ENCODE measurements at places on chromosomes 3 and 15.

GRCh38 chr3:87694678-87695077 is 364.1 kb downstream of the CGGBP1 start:
- DNase-seq, result no peak

- peak; percentile 53 for DNase-seq
These were observed 213.0 kb downstream of the FMN1 start for GRCh38 chr15:32981536-32981935.

- peak; percentile 78 for DNase-seq
These were observed 33.0 kb upstream of the DENND4A start for GRCh38 chr15:65824941-65825544.

- peak; percentile 72 for DNase-seq
These were observed 126.4 kb downstream of the GREM1 start for GRCh38 chr15:32844118-32844711.

- no peak for DNase-seq
These were observed 15.1 kb downstream of the CSPG4 start for GRCh38 chr15:75697523-75697922.

GRCh38 chr3:55169608-55170072 is 241.8 kb upstream of the LRTM1 start:
- peak; percentile 100 for DNase-seq

DNA sequence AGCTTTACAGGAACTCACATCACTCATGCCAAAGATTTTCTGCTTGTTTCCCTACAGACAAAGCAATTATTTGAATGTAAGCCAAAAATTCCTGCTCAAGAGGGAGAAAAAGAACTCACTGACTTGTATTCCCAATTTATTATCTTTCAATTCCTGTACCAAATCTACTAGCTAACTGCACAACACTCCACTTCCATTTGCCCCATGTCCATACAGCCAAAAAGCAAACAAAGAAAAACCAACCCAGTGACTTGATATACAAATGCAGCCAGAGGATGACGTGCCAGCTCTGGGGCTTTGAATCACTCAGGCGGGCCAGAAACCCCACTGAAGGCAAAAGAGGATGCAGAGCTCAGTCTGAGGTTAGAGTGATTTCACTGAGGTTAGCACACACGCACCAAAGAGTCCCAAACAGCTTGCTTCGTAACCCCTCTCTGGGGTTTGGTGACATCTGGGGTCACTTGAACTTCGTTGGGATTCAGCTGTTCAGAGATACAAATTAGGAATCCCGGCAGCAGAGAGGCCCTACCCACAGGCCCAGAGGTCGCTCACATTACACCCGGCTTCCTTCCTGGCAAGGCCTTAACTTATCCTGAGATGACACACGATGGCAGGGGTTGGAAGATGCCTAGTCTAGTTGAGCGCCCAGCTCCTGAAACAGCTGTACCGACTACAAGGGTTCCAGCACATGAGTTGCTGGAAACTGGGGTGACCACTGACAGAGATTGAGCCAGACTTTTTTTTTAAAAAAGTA is 1.6 kb downstream of the RFTN1 start:
- peak; percentile 78 for DNase-seq

- DNase-seq, result peak; percentile 68
These were observed 203.9 kb downstream of the TLE3 start for GRCh38 chr15:69893863-69894262.

DNA sequence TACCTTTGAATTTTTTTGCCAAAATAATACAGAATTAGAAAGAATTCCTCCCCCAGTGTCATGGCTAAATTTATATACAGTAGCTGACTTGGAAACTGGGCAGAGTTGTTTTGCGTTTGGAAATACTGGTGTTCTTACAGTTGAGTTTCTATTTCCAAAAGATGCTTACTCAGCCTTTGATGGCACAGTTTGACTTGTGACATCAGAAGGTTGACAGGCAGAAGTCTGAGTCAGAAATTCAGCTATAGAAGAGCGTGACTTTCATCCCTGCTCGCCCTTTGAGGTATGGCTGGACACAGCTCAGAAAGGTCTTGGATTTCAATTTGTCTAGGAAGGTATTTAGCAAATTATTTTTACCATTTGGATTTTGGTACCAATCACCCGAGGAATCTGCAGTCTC is 175.8 kb downstream of the VGLL4 start:
- DNase-seq, result no peak

GRCh38 chr15:41281236-41281635 is 50.2 kb downstream of the CHP1 start:
- DNase-seq, result peak; percentile 93

- DNase-seq, result no peak
These were observed 12.1 kb downstream of the SEMA4B start for GRCh38 chr15:90213122-90213817.

- DNase-seq, result peak; percentile 38
These were observed 828 bp upstream of the ATOSA start for GRCh38 chr15:52680041-52680391.

GRCh38 chr3:42705962-42706585 is 3.5 kb upstream of the HHATL start:
- no peak for DNase-seq

DNA sequence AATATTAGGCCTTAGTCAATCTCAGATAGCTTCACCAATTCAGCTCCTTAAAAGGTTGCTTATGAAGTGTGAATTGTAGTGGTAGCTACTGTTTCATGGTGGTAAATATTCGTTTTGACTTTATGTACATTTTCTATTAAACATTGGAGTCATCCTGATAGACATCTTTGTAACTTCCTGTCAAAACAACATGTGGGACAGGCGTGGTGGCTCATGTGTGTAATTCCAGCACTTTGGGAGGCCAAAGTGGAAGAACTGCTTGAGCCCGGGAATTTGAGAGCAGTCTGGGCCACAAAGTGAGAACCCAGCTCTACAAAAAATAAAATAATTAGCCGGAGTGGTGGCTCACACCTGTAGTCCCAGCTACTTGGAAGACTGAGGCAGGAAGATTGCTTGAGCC is 2.0 kb upstream of the TRIM59 start:
- DNase-seq, result no peak

DNA sequence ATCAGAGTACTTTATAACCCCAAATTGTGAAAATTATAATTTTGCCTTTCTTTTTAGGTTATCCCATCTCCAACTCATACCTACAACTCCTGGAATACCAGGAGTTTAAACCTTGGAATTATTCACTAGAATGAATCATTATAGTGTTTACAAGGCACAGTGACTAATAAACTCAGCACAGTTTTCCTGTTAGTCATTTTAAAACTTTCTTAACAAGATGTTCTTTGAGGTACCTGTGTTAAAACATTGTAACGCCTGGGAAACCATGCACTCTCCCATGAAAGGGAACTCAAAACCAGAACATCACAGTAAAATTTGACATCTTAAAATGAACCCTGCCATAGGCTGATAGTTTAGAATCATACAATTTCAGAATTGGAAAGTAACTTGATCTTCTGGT is 132.4 kb upstream of the OSTN start:
- DNase-seq, result peak; percentile 88

DNA sequence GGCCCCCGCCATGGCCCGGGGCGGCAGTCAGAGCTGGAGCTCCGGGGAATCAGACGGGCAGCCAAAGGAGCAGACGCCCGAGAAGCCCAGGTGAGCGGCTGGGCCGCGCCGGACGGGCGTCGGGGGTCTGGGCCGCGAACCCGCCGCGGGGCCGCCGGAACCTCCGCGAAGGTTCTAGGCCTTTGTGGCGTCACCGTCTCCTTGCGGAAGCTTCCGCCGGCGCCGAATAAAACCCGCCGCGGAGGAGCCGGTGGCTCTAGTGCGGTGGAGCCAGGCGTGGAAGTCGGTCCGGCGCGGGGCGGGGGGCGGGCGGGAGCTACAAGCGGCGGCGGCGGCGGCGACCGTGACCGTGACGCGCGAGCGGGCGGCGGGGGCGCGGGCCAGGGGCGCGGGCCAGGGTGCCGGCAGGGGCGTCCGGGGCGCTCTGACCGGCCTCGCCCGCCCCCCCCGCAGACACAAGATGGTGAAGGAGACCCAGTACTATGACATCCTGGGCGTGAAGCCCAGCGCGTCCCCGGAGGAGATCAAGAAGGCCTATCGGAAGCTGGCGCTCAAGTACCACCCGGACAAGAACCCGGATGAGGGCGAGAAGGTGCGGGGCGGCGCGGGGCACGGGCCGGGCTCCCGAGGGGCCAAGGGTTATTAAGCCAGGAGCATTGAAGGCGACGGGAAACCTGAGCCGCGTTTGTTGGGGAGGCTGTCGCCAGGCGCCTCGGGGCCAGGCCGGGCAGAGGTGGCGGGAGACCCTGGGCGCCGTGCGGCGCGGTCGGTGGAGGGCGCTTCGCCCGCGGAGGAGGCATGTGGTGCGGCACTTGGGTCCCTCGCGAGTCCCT is at the start of gene DNAJA4:
DNAJA4 (plus strand) TSS at position 259 of the 833 bp plus-strand sequence; CDS start at position 461, 202 bp downstream.
- peak; percentile 37 for DNase-seq

- DNase-seq, result no peak
These were observed 184.3 kb upstream of the LINGO1 start for GRCh38 chr15:77816983-77817382.

DNA sequence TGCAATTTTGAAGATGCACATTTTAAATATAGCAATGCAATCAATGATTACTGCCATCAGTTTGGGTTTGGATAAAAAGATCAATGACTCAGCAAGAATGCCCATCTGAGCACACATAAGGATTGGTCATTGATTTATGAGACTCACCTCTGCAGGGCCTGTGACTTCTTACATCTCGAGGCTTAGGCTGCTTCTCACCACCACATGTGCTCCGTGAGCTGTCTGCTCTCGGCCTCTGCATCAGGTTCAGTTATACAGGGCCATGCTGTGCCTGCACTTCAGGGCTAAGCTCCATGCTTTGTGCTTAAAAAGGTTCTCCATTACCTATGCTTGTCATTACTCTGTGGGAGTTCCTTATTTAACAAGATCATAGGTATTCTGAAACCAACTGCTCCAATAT is 887.5 kb downstream of the DIPK2A start:
- DNase-seq, result no peak

DNA sequence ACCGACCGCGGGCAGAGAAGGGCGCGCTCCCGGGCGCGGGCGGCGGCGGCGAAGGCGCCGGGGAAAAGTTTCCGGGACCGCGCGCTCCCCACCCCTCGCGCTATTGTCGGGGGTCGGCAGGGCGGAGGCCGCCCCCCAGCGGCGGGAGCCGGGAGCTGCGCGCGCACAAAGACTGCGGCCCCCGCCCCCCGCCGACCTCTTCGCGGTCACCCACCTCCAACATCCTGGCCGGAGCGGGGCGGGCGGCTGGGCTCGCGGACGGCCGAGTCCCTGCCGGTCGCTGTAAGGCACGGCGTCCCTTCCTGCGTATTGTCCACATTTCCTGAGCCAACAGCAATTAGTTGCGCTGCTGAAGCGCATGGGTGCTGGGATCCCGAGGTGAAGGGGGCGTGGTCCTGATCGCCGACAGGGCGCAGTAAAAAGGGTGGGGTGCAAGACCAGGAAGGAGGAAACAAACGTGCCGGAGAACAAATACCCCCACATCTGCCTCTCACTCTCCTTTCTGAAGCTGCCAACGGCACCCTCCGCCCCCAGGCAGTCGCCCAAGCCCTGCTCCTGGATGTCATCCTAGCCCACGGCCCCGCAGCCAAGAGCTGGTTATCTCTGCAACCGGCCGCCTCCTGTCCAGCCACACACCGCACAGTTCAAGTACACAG is at the start of gene TMEM44:
TMEM44 (minus strand) TSS at position 71 of the 656 bp plus-strand sequence. CDS start 204 bp downstream, outside the sequence.
- DNase-seq, result peak; percentile 79

DNA sequence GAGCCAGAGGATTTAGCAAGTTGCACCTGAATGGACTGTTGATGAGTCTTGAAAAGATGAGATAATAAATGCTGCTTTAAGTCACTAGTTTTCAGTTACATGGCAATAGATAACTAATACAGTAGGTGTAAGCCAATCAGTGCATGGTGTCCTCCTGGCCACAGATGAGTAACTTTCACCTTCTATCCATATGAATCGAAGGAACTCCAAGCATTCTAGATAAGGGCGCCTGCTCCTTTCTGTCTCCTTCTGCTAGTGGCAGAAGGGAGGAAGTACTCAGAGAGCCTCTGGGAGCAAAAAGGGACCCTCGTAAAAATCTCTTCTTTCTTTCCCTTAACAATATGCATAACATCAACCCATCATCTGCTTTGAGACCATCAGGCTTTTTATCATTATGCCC is 37.3 kb downstream of the TM6SF1 start:
- DNase-seq, result no peak

DNA sequence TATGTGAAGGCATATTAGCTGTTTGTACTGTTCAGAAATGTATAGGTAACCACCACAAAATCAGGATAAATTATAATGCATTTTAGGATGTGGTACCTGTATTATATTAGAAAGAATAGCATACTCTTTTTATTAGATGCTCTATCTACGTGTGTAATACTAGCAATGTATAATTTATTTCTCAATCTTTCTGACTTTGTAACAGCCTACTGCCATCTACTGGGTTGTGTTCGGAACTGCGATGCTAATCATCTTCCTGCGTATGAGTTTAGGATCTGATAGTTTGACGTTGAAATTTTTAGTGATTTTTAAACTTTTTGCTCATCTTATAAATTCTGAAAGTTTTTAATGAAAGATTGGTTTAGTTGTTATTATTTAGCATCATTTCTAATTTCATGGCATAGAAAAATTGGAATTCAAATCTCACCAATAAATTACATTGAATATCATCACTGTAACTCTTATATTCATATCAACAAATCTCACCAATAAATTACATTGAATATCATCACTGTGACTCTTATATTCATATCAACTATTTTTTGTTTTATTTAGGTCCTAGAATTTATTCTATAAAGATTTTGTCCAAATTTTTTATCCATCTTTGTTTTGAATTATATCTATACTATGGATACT is 322.7 kb upstream of the ZNF717 start:
- peak; percentile 54 for DNase-seq

- DNase-seq, result no peak
These were observed 25.8 kb upstream of the CLK3 start for GRCh38 chr15:74589826-74590225.

DNA sequence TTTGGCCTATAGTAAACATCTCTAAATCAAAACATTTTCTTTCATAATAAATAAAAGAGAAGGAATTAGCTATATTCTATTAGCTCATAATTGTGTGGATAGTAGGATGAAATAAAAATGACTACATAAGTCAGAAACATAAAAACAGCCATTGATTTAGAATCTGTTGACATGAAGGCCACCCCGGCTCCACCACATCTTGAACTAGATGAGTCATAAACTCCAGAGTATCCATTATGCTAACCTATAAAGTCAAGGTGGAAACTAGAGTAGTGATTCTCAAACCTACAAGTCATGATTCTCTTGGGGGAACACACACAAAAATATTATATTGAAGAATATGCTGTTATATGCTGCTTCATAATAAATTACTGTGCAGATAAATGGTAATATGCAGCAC is 831.0 kb downstream of the TUSC7 start:
- peak; percentile 50 for DNase-seq

- DNase-seq, result no peak
These were observed 23.2 kb downstream of the LINGO1 start for GRCh38 chr15:77609558-77609957.

GRCh38 chr15:76566276-76566675 is 229.7 kb downstream of the ISL2 start:
- peak; percentile 57 for DNase-seq

- DNase-seq, result no peak
These were observed 22.4 kb downstream of the FOXB1 start for GRCh38 chr15:60026555-60026954.

- DNase-seq, result no peak
These were observed 941 bp upstream of the SH3BP5 start for GRCh38 chr3:15333099-15333955.
